ENCODE measurements at places on chromosomes 7 and 10.

DNA sequence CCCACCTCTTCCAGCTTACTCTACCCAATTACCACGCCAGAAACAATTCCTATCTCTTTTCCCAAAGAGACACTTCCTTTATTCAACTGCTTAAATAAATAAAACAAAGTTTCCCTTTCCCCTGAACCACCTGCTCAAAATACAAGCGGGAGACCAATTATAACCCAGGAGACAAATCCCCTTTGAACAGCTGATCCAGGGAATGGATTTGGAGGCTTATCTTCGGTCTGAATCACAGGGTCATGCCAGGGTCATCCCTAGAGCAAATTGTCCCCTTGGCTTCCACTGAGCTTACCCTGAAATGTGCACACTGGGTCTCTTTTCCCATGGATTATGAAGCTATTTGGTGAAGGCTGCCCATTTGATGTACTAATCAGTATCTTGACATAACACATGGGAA is 99.9 kb upstream of the JAZF1 start:
- DNase-seq, result no peak

DNA sequence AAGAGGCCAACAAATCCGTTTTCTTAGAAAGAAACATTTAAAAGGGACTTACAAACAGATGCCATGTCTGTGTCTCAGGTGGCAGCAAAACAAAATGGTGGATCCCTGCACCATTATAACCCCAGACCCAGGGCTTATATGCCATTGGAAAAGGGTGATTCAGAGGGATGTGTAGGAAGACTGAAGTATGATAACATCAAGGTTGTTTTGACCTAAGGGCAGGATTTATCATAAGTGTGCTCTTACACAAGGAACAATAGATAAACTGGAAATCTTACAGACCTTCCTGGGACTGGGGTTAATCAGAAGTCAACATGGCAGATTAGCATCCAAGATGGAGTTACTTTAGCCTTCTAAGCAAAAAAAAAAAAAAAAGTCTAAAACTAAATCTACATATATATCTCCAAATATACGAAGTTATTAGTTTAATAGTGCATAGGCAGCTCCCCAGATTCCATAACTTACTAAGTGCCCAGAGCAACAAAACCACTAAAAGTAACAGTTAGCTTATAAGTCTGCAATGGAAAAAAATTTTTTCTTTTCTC is 34.3 kb upstream of the WNT16 start:
- no peak for DNase-seq

- no peak for DNase-seq
These were observed 52.6 kb upstream of the SMNDC1 start for GRCh38 chr10:110357252-110357780.

DNA sequence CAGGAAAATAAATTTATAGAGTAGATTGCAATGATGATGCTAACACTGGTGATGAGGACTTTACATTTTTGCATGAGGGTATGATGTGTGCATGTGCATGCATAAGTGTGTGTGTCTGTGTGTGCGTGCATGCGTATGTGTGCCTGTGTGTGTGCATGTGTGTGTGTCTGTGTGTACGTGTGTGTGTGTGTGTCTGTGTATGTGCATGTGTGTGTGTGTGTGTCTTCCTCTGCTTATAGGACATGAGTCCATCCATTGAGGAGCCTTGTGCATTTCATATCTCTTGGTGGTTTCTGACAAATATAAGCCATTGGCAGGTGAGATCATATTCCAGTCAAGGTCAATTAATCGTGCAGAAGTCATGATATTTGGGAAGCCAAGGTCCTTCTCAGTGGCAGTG is 277.8 kb downstream of the LRMDA start:
- no peak for DNase-seq

DNA sequence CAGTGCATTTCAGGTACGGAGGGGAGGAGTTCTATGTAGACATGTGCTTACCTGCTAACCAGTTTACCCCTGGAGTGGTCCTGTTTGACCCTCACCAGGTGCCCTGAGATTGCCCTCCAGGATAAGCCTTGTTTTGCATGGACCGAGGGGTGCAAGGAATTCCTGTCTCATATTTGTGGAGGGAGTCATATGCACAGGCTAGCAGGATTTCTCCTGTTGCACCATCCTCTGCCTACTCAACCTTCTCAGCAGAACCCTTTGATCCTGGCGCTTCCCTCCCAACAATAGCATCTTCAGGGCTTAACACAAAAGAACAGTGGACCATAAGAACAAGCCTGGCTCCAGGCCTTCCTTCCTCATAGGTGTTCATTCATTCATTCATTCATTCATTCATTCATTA is 7.2 kb downstream of the TRPV6 start:
- DNase-seq, result no peak

DNA sequence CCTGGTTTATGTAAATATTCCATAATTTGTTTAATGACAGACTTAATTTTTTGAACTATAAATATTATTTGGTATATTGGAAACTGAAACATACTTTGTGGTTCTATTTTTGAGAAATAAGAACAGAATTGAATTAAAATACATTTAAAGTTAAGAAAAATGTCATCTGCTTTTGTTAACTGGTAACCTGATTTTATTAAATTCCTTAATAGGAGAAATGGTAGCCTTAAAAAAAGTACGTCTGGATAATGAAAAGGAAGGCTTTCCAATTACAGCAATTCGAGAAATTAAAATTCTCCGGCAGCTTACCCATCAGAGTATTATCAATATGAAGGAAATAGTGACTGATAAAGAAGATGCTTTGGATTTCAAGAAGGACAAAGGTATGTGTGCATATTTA is 51.6 kb downstream of the CDK13 start:
- DNase-seq, result no peak

DNA sequence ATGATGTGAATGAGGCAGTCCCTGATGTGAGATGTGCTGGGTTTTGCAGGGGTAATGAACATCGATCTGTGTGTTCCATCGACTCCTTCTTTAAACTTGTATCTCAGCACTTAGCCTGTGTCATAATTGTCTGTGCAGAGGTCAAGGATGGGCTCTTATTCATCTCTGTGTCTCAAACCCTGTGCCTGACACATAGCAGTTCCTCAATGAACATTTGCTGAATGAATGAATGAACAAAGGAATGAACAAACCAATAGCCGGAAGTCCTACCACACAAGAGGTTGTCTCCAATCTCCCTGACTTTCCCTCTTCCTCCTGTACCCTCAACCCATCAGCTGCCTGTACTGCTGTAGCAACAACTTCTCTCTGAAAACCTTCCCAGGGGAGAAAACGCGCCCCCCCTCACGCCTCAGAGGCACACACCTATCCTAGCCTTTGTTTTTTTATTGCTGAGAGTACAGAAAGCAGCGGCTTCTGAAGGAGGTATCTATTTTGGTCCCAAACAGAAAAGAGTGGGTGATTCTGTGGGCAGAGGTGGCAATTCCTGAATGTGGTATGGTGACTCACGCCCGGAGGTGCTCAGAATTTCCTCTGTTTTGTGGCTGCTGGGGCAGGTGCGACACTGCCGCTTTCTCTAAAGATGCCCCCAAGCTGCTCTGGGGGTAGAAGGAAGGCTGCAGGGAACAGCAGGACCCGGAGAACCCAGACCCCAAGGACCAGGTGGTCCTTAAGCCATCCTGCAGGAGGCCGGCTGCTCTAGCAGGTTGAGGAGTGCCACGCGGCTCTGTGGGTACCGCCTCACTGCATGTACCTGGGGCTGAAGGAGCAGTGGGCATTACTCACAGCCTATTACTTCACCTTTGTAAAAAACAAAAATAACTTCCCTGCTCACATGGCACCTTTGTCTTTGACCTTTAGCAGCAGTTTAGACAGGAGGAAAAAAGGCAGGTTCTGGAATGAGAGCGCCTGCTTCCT is 9.6 kb downstream of the IL2RA start:
- DNase-seq, result no peak

DNA sequence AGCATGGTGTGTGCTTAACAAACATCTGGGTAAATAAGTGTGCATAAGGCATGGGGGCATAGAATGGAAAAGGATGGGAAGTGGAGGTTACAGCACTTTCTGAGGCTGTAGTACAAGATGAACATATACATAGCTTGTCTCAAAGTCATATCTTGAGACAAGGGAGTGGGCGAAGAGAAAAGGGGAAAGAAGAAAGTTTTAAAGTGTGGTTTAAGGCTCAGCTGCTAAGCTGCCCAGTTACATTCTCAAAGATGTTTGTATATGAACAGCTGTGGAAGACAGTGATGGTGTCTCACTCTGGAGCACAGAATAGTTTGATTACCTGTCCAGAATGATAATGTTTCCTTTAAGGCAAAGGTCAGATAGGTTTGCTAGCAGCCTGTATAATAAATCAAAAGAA is 61.9 kb upstream of the LANCL2 start:
- DNase-seq, result no peak

- no peak for DNase-seq
These were observed 113.3 kb upstream of the JCAD start for GRCh38 chr10:30172673-30173072.

DNA sequence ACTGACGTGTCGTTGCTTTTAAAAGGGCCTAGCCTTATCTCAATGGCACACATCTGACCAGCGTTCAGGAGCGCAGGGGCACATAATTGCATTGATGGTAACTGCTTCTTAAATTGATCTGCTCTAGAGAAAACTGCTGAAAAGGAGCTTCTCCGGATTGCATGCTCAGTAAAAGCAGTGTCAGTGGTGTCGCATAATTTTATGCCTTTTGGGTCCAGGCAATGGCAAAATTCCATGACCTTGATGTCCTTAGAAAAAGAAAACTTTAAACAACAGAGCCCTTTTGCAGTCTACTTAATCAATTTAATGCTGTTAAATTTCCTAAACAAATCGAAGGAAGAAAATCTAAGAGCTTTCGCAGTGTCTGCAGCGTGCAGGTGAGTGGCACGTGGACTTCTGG is 75.7 kb downstream of the PTPRE start:
- no peak for DNase-seq

DNA sequence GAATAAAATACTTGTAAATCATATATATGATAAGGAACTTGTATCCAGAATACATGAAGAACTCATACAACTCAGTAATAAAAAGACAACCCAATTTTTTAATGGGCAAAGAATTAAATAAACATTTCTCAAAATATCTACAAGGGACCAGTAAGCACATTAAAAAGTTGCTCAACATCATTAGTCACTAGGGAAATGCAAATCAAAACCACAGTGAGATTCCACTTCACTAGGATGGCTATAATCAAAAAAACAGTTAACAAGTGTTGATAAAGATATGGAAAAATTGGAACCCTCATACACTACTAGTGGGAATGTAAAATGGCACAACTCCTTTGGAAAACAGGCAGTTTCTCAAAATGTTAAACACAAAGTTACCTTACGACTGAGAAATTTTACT is 40.3 kb upstream of the YAE1 start:
- DNase-seq, result no peak

- no peak for DNase-seq
These were observed 87.3 kb downstream of the BEND7 start for GRCh38 chr10:13441476-13441875.

DNA sequence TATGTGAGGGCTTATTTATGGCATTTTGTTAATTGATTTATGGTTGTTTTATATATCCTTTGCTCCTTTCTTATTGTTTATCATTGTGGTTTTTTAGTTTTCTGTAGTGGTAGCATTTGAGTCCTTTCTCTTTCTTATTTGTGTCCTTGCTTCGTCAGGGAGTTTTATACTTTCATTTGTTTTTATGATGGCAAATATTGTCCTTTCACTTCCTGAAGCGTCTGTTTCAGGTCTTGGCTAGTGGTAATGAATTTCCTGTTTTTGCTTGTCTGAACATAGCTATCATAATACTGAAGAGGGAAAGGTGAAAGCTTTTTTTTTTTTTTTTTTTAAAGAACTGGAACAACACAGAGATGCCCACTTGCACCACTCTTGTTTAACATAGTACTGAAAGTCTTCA is 228.2 kb downstream of the ATRNL1 start:
- DNase-seq, result no peak

DNA sequence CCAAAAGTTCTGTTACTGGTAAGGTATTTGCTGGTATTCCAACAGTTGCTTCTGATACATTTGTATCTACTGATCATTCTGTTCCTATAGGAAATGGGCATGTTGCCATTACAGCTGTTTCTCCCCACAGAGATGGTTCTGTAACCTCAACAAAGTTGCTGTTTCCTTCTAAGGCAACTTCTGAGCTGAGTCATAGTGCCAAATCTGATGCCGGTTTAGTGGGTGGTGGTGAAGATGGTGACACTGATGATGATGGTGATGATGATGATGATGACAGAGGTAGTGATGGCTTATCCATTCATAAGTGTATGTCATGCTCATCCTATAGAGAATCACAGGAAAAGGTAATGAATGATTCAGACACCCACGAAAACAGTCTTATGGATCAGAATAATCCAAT is 131.0 kb downstream of the AASS start:
- no peak for DNase-seq

DNA sequence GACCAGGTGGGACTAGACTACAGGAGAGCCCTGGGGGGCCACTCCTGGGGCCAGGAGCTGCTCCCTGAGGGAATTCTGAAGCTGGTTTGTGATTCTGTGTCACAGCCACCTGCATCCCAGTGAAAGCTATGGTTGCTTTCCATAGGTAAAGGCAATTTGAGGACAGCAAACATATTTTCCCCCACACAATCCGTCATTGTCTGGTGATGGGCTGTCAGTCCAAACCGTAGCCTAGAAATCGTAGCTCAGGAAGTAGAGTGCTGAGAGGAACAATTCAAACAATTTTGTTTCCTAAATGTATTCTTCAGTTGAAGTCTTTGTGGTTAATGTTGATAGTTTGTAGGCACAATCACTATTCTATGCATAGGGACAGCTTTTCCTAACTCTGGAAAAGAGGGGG is 106.0 kb upstream of the INSYN2A start:
- no peak for DNase-seq

DNA sequence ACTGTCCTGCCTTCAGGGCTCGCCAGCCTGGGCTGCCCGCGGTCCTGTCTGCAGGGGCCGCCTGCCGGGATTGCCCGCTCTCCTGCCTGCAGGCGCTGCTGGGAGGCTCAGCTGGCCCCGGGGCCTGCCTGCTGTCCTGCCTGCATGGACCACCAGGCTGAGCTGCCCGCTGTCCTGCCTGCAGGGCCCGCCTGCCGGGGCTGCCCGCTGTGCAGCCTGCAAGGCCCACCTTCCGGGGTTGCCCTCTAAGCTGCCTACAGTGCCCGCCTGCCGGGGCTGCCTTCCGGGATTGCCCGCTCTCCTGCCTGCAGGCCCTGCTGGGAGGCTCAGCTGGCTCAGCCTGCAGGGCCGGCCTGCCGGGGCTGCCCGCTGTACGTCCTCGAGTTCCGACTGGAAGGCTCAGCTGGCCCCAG is 164.4 kb downstream of the GLRX3 start:
- no peak for DNase-seq
